ENCODE measurements at places on chromosomes 11 and 22.
A peak's percentile ranks its signal among the peaks of the same experiment; 100 is the strongest.

- no peak for DNase-seq
These were observed 467.8 kb downstream of the TBC1D22A start for GRCh38 chr22:47230251-47230650.

- DNase-seq = no peak
These were observed 160.4 kb downstream of the INSC start for GRCh38 chr11:15275141-15275540.

DNA sequence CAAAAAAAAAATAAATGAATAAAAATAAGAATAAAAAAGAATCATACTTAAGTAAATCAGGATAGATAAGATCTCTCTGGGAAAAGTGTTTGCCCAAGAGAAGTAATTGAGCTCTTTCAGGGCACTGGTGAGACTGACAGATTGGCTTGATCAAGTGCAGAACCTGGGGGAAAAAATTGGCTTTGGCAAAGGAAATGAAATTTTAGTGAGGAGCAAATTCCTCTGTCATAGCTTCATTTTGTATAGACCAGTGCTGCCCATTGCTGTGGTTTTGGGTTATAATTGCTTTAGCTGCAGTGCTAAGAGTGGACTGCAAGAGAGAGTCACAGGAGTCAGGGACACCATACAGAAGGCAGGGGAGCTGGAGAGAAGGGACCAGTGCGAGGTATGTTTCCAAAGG lies 35.7 kb downstream of the SFI1 start:
- DNase-seq = no peak

- peak; percentile 93 for DNase-seq
These were observed 204.9 kb downstream of the CSNK2A3 start for GRCh38 chr11:11148104-11148509.

GRCh38 chr22:31748490-31748889 lies 1.4 kb downstream of the PRR14L start:
- no peak for DNase-seq
